ENCODE measurements at places on chromosomes 4 and X.

DNA sequence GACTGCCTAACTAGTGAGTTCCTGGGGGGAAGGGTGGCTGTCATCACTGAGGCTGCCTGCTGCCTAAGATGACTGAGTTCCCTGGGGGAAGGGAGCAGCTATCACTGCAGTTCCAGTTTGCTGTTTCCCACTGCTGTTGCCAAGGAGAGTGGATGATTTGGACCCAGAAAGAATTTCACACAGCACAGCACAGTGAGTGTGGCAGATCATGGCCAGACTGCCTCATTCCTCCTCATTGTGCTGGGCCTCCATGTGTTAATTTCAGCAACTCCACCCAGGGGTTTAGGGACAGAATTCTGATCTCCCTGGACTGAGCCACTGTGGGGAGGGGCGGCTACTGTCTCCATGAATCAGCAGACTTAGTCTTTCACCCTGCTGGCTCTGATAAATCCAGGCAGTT lies 125.0 kb downstream of the TEX13C start:
- no peak for DNase-seq

GRCh38 chrX:30657196-30658161 lies 4.3 kb downstream of the GK start:
- DNase-seq, result no peak

DNA sequence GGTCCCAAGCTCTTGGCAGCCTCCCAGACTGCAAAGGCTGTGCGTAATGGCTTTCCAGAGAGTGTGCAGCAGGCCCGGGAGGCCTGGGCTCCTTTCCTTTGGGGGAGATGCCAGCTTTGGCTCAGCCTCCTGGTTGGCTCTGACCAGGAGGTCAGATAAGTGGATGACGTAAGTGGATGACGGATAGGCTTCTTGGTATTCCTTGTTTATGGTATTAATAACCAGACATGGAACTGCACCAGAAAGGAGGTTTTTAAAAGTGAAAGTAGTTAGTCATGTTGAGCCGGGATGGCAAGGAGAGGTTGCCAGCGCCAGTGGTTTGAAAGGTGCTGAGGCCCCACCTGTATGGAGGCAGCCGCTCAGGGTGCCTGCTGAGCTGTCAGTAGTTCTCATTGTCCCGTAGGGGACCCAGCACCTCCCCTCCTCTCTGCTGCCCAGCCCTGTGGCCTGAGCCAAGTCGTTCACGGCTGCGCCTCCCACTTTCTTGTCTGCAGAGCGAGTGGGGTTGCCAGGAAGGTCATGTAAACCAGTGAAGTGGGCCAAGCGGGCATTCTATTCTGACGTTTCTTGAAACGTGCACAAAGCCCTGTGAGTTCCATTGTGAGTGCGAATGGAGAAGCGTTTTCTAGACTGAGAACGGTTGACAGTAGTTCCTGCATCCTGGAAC lies 28.7 kb upstream of the STOX2 start:
- DNase-seq, result no peak

DNA sequence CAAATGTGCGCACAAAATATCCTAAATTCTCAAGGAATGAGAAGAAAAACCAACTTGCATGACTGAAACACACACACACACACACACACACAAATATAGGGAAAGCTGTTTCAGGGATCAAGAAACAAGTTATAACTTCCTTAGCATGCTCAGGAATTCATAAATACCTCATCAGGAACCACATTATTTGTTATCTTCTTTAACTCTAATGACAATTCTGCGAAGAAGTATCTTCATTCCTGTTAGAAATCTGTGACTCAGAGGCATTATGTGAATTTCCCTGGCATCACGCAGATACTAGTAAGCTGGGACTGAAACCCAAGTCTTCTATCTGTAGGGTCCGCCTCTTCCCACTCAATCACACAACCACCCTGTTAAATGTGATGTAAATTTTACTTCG lies 30.3 kb downstream of the TMPRSS11A start:
- no peak for DNase-seq

DNA sequence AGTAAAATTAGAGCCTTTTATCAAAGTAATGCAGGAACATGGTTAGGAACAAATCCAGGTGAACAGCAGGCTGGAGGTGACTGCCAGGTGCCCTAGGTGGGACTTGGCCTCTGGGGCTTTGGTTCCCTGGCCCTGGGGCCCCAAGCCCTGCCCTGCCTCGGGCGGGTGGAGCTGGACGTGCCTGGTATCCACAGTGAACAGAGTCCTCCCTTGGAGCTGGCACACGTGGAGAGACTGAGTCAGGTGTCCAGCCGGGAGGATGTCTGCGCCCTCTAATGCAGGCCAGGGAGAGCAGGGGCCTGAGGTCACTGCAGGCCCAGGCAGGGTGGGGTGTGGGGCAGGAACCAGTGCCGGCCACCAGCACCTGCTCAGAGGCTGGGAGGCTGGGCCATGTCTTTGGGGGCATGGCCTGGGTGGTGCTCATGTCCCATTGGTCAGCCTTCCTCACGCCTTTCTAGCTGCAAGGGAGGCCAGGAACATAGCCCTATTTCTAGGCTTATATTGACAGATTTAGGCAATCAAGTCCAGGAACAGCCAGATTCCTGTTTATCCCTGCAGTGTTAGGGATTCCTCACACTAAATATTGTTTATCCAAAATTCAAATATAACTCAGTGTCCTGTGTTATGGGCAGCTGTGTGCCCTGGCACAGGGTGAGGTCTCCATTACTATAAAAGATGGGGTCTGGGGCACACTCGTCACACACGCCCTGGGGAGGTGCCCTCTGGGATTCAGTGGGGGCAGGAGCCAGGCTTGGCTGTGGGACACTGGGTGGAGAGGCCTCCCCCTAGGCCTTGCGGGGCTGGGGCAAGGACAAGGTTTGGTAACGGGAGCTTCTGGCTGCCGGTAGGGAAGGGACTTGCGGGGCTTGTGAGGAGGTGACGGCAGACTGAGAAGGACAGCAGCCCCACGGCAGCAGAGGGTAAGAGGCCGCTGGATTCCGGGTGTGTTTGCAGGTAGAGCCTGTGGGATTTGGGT lies 14.3 kb upstream of the NAT8L start:
- peak; percentile 7 for DNase-seq

DNA sequence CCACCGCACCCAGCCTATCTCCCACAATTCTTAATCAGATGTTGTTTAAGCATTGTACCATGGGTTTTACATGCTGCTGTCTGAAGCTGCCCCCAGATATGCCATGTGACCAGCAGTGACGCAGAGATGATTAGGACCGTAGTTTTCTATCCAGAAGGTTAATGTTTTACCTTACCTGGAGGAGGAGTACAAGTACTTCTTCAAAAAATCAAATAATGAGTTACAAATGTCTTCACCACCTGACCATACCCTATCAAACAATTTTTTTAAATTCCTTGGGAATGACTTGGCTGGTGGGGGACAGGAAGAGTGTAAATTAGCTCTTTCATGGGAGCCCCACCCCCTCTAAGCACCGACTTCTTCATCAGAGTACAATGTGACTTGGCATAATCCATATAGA lies 16.2 kb upstream of the SGMS2 start:
- no peak for DNase-seq

- no peak for DNase-seq
Measured at GRCh38 chr4:155853189-155853588, 12.9 kb downstream of the ASIC5 start.

GRCh38 chr4:121799208-121799823 lies 1.8 kb upstream of the EXOSC9 start:
- DNase-seq, result no peak

GRCh38 chr4:116724249-116724648 lies 361.1 kb downstream of the TRAM1L1 start:
- DNase-seq, result no peak

- no peak for DNase-seq
Measured at GRCh38 chr4:85672959-85673358, 198.0 kb downstream of the ARHGAP24 start.

DNA sequence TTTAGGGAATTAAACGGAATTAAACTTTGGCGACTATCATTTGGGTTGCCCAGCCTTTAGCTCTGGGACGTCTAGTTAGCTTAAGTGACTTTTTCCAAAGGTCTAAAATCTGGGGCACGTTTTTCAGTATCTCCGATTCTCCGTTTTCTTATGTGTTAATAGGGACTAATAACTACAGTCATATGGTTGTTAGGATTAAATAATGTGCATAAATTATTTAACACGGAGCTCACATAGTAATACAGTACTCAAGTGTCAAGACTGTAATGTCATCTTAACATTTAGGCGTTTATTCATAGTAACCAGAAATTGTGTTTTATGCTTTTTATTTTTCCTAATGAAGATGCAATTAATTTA lies 466 bp upstream of the CCNA2 start:
- DNase-seq, result no peak

- DNase-seq, result no peak
Measured at GRCh38 chrX:103453655-103454054, 65.6 kb downstream of the RAB40A start.

DNA sequence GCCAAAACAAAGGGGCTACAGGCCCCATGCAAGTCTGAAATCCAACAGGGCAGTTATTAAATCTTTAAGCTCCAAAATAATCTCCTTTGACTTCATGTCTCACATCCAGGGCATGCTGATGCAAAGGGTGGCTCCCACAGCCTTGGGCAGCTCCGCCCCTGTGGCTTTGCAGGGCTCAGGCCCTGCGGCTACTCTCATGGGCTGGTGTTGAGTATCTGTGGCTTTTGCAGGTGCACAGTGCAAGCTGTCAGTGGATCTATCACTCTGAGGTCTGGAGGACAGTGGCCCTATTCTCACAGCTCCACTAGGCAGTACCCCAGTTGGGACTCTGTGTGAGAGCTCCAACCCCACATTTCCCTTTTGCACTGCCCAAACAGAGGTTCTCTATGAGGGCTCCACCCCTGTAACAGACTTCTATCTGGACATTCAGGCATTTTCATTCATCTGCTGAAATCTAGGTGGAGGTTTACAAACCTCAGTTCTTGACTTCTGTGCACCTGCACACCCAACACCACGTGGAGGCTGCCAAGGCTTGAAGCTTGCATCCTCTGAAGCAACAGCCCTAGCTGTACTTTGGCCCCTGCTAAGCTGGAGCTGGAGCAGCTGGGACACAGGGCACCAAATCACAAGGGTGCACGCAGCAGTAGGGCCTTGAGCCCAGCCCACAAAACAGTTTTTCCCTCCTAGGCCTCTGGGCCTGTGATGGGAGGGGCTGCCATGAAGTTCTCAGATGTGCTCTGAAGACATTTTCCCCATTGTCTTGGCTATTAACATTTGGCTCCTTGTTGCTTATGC lies 154.8 kb upstream of the PDE5A start:
- no peak for DNase-seq

DNA sequence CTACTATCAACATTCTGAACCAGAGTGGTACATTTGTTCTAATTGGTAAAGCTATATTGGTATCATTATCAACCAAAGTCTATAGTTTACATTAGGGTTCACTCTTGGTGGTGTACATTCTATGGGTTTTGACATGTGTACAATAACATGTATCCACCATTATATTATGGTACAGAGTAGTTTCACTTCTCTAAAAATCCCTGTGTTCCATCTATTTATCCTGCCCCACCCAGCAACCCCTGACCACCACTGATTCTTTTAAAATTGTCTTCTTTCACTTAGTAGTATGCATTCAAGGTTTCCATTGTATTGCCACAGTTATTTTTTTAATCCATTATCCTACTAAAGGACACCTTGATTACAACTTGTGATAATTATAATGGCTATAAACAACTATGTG lies 15.3 kb upstream of the TMPRSS11D start:
- DNase-seq, result no peak

DNA sequence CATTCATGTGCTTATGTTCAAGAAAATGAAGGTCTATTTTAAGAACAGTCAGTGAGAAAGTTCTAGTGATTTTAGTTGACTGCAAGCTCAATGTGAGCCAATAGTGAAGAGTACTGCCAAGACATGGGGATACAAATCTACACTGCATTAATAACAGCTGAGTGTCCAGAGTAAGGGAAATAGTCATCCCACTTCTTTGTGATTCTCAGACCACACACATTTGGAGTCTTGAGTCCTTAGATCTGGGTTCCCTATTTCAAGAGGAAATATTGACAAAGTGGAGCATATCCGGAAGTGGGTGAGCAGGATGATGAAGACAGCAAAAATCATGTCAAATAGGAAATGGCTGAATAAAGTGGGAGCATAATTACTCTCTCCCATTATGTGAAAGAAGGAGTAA lies 171.1 kb downstream of the LARP7 start:
- DNase-seq, result no peak

- no peak for DNase-seq
Measured at GRCh38 chr4:15027921-15028435, 25.7 kb downstream of the CPEB2 start.

- no peak for DNase-seq
Measured at GRCh38 chrX:124502166-124502565, 155.8 kb downstream of the SH2D1A start.

DNA sequence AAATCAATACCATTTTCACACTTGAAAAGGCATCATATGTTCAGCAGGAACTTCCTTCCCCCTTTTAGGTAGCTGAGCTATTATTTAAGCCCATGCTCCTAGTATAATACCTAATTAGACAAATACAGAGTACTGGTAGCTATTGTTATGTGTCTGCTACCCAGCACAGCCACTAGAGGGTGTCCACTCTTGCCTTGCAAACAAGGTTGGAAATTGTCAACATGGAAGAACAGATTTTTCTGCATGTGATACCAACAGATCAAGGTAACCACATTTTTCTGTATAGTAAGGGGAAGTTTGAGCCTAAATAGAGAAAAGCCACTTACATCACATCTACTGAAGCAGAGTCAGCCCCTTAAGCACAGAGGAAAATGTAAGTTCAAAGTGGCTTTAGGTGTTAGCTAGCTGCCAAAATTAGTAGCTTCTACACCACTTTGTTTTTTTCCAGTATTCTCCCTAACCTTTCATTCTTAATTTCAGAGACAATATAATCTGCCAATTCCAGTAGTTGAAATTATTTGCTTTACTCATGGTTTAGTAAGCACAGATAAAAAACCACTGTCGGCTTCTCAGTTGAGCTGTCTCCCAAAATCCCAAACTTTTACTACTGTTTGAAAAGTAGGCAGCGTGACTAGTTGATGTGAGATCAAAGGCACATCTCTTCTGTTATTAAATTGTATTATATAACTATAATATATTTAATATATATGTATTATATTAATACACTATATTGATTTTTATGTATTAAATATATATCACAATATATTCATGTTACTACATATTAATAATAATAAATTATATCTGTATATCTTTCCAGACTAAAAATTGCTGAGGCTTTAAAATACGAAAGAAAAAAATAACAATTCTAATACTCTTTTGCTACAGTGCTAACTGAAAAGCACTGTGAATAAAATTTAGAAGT lies 38.2 kb downstream of the EDNRA start:
- peak; percentile 25 for DNase-seq

GRCh38 chr4:20983763-20984575 lies 283.7 kb downstream of the PACRGL start:
- no peak for DNase-seq

DNA sequence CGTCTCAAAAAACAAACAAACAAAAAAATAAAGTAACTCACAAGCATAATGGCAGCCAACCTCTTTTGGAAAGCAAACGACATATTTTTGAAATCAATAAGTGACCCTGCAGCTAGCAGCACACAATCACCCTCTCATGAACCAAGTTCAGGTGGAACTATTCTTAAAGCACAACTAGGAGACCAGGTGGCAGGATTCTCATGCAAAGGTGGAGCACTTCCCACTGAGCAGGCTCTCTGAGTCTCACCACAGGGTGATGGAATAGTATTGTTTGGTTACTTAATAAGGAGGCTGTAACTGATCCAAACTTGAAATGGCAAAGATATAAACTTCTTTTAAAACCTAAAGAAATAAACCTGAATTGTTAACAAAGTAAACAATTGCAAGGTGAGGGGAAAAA lies 1293.1 kb downstream of the PCDH19 start:
- DNase-seq, result no peak

GRCh38 chrX:146385529-146385928 lies 424.0 kb upstream of the CXorf51B start:
- DNase-seq, result no peak
